ENCODE measurements at places on chromosomes 1 and 21. TPM values are rescaled to one million over a fixed set of nuclear protein-coding genes. Genes with fewer than 3 reads are reported as not detected.

GRCh38 chr1:199085903-199086302, 447.1 kb downstream of the PTPRC start:
- no peak for DNase-seq
- H3K4me1 ChIP-seq: peaks cover 39% of the 10 kb centered on the region
- no peaks in the 10 kb centered on the region for H3K27me3 ChIP-seq
- no peak overlapping the region for H3K4me3 ChIP-seq
- no peak overlapping the region for H3K27ac ChIP-seq
- no peaks in the 10 kb centered on the region for H3K36me3 ChIP-seq

- no peaks in the 10 kb centered on the region for H3K27me3 ChIP-seq
- peaks cover 90% of the 10 kb centered on the region for H3K4me1 ChIP-seq
- H3K4me3 ChIP-seq: peak overlapping the region; percentile 56
- H3K27ac ChIP-seq: peak overlapping the region; percentile 64
- H3K36me3 ChIP-seq: peaks cover 17% of the 10 kb centered on the region
- peak; percentile 20 for DNase-seq
Observed at GRCh38 chr1:26723013-26723991, 27.5 kb downstream of the ARID1A start.

- H3K27ac ChIP-seq: peak within 1 kb of the TSS; percentile 83
- H3K4me1 ChIP-seq: peaks cover 30% of the 10 kb centered on the region
- DNase-seq: peak; percentile 88
- peak within 1 kb of the TSS; percentile 94 for H3K4me3 ChIP-seq
Observed at GRCh38 chr1:54715493-54716298, at the start of gene TTC4. TSS of gene TTC4 (plus strand) at chr1:54715861. CDS start at chr1:54715909, 48 bp downstream.

- H3K27ac ChIP-seq: no peak overlapping the region
- no peak for DNase-seq
- H3K36me3 ChIP-seq: no peaks in the 10 kb centered on the region
- no peaks in the 10 kb centered on the region for H3K4me1 ChIP-seq
- H3K27me3 ChIP-seq: peaks cover 2% of the 10 kb centered on the region
Observed at GRCh38 chr1:176575991-176576390, 113.0 kb downstream of the PAPPA2 start.

DNA sequence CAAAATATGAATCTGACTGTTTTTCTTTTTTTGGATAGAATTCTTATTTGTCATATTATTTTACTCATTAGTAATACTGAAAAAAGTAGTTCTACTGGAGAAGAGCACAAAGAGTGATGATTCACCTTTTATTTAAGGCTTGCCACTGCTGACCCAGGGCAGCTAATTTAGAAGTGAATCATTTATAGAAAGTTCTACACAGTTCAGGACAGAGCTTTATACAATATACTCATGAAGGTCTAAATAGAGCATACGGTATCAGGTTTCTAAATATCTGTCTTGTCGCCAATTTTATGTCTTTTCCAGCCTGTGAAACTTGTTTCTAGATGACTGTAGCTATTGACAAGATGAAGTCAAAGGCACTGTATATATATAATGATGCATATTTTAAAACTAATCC, 25.0 kb downstream of the GIPC2 start:
- H3K36me3 ChIP-seq: no peaks in the 10 kb centered on the region
- DNase-seq: no peak
- H3K27ac ChIP-seq: no peak overlapping the region

DNA sequence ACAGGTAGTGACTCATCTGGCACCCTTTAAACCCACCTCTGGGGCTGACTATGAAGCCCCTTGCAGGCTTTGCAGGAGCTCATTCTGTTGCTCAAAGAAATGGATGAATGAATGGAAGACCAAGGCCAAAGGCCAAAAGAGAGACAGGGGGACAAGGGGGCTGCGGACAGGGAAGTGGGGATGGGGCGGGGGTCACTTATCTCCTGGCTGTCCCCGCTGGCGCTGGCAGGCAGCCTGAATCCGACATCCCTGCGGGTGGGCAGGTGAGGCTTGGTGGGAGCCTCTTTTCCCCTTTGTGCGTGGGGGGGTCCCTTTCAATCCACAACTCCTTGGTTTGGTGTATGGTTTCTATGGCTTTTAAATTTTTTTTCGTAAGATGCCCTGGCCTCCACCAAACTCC, 239.6 kb upstream of the C1orf174 start:
- peaks cover 12% of the 10 kb centered on the region for H3K4me1 ChIP-seq
- no peak for DNase-seq
- no peak overlapping the region for H3K4me3 ChIP-seq
- H3K27ac ChIP-seq: no peak overlapping the region
- peaks cover 17% of the 10 kb centered on the region for H3K27me3 ChIP-seq

- no peak for DNase-seq
- H3K36me3 ChIP-seq: no peaks in the 10 kb centered on the region
- H3K4me3 ChIP-seq: no peak overlapping the region
- no peak overlapping the region for H3K27ac ChIP-seq
- H3K27me3 ChIP-seq: peaks cover 3% of the 10 kb centered on the region
Observed at GRCh38 chr1:202088206-202088605, 34.5 kb upstream of the GPR37L1 start.

DNA sequence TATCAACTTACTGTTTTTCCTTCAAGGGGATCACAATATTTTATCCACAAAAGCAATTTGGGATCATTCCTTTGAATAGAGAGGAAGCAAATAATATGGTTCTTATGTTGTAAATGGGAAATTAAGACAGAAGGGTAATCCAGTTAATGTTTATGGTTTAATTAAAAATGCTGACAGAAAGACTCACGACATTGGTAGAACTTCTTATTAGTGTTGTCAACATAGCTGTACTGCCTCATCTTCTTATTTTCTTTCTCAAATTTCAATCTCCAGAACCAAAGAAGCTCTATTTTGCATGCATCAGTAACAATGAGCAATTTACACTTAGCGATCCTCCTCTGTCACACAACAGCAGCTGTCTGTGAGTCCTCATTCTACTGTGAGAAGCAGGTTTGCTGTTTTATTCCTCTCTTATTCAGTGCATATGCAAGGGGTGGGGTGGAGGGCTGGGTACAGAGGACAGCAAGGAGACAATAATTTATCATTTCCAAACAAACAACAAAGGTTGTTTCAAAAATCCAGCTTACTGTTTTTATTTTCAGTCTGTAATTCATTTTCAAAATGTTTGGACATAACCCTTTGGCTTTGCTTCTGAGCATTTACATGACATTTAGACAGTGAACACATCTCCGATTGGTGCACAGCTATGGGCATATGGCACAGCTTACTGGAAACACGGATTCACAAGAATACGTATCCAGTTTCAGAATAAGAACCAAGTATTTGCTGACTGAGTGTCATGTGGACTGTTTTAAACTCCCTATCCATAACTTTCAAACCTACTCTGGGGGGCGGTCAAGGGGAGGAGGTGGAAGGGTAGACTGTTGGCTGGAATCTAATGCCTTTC, 335.9 kb downstream of the RGS7 start:
- H3K4me3 ChIP-seq: no peak overlapping the region
- no peaks in the 10 kb centered on the region for H3K36me3 ChIP-seq
- DNase-seq: no peak
- no peak overlapping the region for H3K27ac ChIP-seq
- H3K27me3 ChIP-seq: no peaks in the 10 kb centered on the region

- peak overlapping the region; percentile 51 for H3K27ac ChIP-seq
- no peak overlapping the region for H3K4me3 ChIP-seq
- no peak for DNase-seq
- H3K36me3 ChIP-seq: no peaks in the 10 kb centered on the region
- H3K4me1 ChIP-seq: peaks cover 70% of the 10 kb centered on the region
- no peaks in the 10 kb centered on the region for H3K27me3 ChIP-seq
Observed at GRCh38 chr21:34936883-34937563, 112.1 kb downstream of the RUNX1 start.

DNA sequence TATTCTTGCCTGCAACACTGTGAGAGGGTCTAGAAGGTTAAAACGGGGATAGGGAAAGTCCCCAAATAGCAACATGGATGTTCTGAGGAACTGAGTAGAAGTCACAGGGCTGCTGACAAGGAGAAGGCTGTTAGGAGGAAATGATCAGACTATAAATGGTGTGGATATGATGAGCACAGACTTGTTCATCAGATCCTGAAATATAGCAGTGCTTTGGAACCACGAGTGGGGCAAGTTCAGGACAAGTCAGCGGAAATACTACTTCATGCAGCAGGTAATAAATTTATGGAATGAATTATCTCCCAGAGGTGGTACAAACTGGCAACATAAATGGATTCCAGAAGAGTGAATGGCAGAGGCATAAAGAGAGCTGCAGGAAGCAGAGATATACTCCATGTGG, 3.2 kb upstream of the KIAA0040 start:
- H3K36me3 ChIP-seq: peaks cover 11% of the 10 kb centered on the region
- peak overlapping the region; percentile 29 for H3K4me3 ChIP-seq
- H3K4me1 ChIP-seq: peaks cover 84% of the 10 kb centered on the region
- DNase-seq: no peak
- no peaks in the 10 kb centered on the region for H3K27me3 ChIP-seq

DNA sequence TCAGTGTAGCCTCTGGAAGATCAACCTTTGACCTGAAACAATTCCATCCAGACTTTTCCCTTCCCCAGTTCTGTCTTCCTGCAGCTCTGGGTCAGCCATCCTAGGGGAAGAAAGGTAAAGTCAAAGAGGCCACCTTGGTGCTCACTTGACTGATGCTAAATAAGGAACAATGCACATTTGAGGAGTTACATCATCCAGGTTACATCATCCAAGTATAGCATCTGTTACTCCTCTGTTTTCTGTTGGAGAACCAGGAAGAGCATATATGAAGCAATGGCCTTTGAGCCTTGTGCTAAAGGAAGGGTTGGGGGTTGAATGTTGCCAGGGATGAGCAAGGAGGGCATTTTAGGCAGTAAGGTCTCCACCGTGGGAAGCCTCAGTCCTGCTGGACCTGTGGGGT, 3.1 kb upstream of the DSCAM start:
- H3K27ac ChIP-seq: no peak overlapping the region
- no peak for DNase-seq
- H3K36me3 ChIP-seq: no peaks in the 10 kb centered on the region

DNA sequence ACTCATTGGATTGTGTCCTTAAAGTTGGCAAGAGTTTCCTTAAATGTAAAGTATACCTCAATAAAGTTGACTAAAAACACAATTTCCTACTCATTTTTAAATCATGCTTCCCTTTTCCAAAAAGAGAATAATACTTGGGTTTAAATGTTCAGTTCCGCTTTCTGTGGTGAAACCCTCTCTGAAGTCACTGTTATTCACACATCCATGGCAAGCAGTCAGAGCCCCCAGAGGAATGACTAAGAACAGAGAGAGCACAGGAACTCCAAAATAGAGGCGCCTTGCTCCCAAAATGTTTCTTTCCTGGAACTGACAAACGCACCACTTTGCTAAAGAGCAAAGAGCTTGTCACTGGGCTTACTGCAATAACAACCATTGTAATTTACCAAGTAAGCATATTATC, 142.5 kb downstream of the TIAM1 start:
- no peak for DNase-seq
- no peaks in the 10 kb centered on the region for H3K27me3 ChIP-seq
- H3K4me3 ChIP-seq: no peak overlapping the region
- H3K36me3 ChIP-seq: no peaks in the 10 kb centered on the region
- H3K27ac ChIP-seq: no peak overlapping the region
- H3K4me1 ChIP-seq: peaks cover 12% of the 10 kb centered on the region

DNA sequence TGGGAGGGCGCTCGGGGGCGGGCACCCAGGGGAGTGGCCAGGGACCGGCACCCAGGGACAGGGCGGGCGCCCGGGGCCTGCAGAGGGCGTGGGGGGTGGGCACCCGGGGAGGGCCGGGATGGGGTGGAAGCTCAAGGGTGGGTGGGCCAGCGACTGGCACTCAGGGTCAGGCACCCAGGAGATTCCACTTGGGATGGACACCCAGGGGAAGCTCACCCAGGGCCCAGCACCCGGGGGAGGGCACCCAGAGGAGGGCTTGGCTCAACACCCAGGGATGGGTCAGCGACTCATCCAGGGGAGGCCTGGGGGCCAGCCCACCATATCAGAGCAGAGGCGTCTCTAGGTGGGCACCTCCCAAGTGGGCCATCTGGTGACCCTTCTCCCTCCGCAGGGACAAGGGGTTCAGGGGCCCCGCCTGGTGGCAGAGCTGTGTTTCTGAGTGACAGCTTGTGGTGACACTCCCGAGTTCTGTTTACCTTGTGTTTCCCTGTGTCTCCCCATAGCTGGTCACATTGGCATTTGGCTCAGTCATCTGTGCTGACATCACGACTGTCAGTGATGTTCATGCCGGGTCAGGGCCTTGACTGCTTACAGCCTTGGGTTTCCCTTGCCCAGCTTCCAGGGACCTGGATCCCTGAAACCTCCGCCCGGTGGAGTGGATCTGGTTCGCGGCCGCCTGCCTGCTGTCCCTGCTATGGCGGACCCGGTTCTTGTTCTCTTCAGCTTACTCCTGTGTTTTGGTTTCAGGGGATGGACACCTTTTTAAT, 749 bp downstream of the IBA57 start:
- peak overlapping the region; percentile 83 for H3K27ac ChIP-seq
- H3K27me3 ChIP-seq: no peaks in the 10 kb centered on the region
- peaks cover 7% of the 10 kb centered on the region for H3K36me3 ChIP-seq
- peaks cover 29% of the 10 kb centered on the region for H3K4me1 ChIP-seq

DNA sequence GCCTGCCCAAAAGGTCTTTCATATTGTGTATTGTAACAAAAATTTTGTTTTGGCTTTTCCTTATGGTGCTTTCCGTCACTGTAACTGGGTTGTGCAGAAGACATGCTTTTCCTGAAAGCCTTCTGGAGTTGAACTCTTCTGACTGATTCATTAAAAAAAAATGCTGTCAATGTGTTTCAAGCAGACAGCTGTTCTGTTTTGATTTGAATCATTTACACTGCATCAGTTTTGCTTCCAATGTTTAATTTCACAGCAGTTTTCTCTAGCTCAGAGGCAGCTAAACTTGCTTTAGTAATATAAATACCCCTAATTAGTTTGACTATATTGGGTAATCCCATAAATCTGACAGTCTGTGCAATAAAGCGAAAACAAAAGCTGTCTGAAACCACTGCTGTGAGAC, 7.9 kb downstream of the UTP11 start:
- H3K4me3 ChIP-seq: no peak overlapping the region
- H3K4me1 ChIP-seq: no peaks in the 10 kb centered on the region
- peaks cover 83% of the 10 kb centered on the region for H3K36me3 ChIP-seq
- no peaks in the 10 kb centered on the region for H3K27me3 ChIP-seq
- H3K27ac ChIP-seq: no peak overlapping the region
- DNase-seq: no peak

GRCh38 chr1:115112496-115113375, 23.4 kb upstream of the TSPAN2 start:
- H3K27me3 ChIP-seq: no peaks in the 10 kb centered on the region
- H3K4me1 ChIP-seq: no peaks in the 10 kb centered on the region
- DNase-seq: peak; percentile 45
- H3K36me3 ChIP-seq: no peaks in the 10 kb centered on the region

KRTAP12-2 gene
- total RNA-seq: not detected

H3-3A gene
- 600 TPM for total RNA-seq

NBPF4 gene
- total RNA-seq: not detected

CYP4Z1 gene
- not detected for total RNA-seq

TCHH gene
- total RNA-seq: not detected

PGLYRP3 gene
- total RNA-seq: not detected

TAS1R1 gene
- not detected for total RNA-seq

C2CD4D gene
- total RNA-seq: not detected

CD52 gene
- 499 TPM for total RNA-seq

LAX1 gene
- total RNA-seq: 12.0 TPM

SLC44A3 gene
- not detected for total RNA-seq

KCNQ4 gene
- 0.27 TPM for total RNA-seq

Measured in activated B cell treated with CpG ODN at 0.5 μM for 24 hours (primary cell).